Activated CD8-positive, alpha-beta memory T cell treated with anti-CD3 and anti-CD28 coated beads for 48 hours (primary cell): ENCODE measurements at places on chromosomes 16 and 17.

DNA sequence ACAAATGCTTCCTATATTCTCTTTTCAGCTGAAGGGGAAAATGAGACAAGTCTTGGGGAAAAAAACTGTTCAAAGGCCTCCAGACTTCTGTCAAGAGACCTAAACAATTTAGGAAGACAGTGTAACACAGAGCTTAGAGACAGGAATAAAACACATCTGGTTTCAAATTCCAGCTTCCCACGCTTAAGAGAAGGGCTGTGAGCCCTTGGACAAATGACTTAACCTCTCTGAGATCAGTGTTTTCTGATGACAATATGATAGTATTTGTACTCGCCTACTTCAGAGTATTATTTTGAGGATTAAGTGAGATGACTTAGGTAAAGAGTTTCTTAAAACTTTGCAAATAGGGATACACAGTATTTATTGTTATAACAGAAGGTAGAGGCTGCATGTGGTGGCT is 29.5 kb downstream of the SMURF2 start:
- DNase-seq: no peak

GRCh38 chr17:77382356-77382911 is 241.7 kb downstream of the SEC14L1 start:
- no peak for DNase-seq

- no peak for DNase-seq
Observed at GRCh38 chr16:78220571-78220970, 121.1 kb downstream of the WWOX start.

GRCh38 chr16:79297805-79298204 is 302.7 kb downstream of the MAF start:
- DNase-seq: no peak

DNA sequence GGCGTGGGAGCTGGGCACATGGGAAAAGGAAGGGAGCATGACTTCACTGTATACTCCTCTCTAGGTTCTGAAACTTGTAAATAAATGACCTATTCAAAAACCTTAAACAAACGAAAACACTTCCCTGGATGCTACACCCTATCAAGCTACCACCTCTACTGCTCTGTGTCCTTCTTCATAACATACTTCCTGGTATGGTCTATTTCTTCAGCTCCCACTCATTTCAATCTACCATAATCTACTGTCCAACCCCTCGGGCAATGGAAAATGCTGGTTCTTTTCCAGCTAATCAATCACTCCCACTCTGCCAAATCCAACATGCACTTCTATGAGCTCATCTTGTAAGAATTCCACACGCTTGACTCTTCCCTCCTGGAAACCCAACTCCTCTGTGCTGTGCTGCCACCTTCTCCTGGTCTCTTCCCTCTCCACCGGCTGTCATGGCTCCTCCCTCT is 42.4 kb downstream of the AMFR start:
- DNase-seq: no peak

DNA sequence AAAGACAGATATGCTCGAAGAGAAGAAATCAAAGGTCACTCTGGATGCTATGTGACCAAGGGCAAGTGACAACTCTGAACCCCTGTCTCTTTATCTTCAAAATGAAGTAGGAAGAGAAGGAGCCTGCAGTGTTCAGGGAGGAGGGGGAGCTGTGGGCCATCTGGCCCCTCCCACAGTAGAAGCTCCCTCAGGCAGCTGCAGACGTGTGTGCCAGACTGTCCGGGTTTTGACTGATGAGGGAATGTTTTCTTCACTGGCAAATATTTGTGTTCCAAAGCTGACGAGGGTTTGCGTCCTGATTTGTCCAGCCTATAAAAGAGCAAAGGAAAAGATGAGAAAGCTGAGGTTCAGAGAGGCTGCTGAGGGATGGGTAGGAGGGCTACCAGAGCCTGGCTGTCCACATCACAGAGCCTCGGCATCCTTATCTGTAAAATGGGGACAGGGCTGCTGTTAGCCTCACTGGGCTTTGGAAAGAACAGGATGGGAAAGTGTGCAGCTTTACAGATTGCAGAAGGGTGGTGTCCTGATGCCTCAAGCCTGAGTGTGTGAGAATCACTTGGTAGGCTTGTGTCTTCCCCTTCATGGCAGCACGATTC is 1.8 kb upstream of the GINS2 start:
- no peak for DNase-seq

- DNase-seq: no peak
Observed at GRCh38 chr17:51056813-51057510, 63.7 kb downstream of the SPAG9 start.

GRCh38 chr16:12719972-12720371 is 83.7 kb downstream of the CPPED1 start:
- DNase-seq: no peak

GRCh38 chr17:1153795-1154546 is 25.8 kb downstream of the ABR start:
- DNase-seq: no peak

DNA sequence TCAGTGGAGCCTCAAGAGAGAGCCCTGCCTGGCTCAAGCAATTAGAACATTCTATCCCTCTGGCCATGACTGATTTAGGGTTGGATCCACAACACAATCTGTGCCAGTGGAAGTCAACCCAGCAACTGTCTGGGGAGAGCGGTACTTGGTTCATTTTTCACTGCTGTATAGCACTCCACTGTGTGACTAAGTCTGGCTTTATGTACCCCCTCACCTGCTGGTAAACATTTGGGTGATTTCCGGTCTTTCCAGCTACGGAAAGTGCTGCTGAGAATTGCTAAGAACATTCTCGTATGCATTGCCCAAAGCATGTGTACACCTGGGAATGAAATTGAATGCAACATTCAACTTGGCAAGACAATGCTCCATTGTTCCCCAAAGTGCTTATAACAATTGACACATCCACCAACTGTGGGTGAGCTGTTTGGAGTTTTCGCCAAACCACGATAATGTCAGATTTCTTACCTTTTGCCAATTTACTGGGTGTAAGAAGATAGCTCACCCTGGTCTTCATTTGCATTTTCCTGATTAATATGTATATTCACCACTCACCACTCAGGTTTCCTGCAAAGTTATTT is 63.5 kb upstream of the MED9 start:
- DNase-seq: no peak

- no peak for DNase-seq
Observed at GRCh38 chr17:838486-838885, 56.3 kb downstream of the MRM3 start.

- DNase-seq: no peak
Observed at GRCh38 chr17:70767102-70767701, 597.9 kb downstream of the KCNJ2 start.

GRCh38 chr16:6165330-6165979 is 1067.9 kb upstream of the EEF2KMT start:
- DNase-seq: no peak

DNA sequence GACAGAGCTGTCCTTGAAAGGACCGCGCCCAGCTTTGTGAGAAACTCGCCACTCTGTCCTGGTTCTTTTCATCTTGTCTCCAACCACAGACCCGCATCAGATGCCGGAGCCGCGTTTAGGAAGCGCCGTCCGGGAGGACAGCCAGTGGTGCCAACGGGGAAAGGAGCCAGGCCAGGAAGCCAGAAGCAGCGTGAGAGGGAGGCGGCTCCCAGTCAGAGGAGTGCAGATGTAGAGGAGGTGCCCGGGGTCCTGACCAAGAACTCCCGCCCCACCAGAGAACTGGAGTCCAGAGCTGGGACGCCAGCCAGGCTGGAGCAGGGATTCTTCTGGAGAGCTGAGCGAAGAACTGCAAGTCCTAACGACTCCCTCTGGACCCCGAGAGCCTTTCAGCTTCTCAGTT is 49.3 kb upstream of the TNRC6C start:
- no peak for DNase-seq

- DNase-seq: no peak
Observed at GRCh38 chr17:66711881-66712321, 123.0 kb upstream of the CACNG5 start.

GRCh38 chr17:1676401-1676800 is 8.3 kb downstream of the PRPF8 start:
- DNase-seq: no peak

- no peak for DNase-seq
Observed at GRCh38 chr17:27491713-27492190, 35.5 kb downstream of the KSR1 start.

DNA sequence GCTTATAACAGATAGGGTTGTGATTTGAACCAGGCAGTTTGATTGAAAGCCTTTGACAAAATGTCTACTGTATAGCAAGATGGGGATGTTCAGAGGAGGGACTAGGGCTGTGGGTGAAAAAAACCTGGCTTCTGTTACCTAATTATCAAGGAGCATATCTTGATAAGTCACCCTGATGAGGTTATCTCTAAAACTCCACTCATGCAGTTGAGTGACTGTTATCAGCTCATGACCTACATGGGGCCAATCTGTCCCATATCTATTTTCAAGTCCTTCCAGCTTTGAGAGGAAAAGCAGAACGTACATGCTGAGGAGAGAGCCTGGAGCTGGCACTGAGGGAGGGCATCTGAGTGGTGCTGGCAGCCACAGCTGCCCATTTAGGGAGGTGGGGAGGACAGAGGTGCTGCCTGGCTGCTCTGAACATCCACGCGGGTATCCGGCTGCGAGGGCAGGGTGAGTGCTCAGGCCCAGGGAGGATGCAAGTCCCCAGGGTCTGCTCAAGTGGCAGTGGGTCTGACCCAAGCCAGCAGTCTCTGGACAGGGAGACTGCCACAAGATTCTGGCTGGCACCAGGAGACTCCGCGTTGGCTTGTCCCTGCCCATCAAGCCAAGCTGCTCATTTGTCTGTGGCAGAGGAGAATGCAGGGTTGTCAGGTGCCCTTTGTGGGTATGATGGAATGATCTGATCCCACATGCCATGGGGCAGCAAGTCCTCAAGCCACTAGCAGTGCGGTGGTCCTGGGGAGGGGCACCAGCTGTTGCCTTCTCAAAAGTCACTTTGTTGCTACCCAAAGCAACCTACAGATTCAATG is 29.2 kb downstream of the ATPAF2 start:
- DNase-seq: no peak

- DNase-seq: no peak
Observed at GRCh38 chr16:19879241-19879792, 5.3 kb downstream of the GPRC5B start.
